ENCODE measurements at places on chromosomes 5 and 9. TPM values are rescaled to one million over a fixed set of nuclear protein-coding genes. Genes with fewer than 3 reads are reported as not detected.

DNA sequence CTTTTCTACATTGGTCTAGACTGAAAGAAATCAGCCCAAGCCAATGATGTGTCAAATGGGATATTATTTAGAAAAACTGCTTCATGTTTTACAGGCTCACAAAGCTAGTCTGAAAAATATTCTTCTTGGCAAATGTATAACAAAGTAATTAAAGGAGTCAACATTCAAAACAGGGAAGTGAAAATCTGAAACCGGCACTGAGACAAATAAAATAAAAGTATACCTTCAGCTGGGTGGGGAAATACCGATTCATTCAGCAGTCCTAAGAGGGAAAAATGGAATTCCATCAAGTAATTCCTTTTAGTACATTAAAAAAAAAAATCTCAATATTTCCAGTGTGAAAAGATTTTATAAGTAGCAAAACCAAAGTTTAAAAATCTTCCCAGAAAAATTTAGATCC is 259.6 kb upstream of the SLC24A2 start:
- no peak for DNase-seq

AGXT2 gene
- total RNA-seq = not detected

RAB3C gene
- total RNA-seq = 1.8 TPM

DNA sequence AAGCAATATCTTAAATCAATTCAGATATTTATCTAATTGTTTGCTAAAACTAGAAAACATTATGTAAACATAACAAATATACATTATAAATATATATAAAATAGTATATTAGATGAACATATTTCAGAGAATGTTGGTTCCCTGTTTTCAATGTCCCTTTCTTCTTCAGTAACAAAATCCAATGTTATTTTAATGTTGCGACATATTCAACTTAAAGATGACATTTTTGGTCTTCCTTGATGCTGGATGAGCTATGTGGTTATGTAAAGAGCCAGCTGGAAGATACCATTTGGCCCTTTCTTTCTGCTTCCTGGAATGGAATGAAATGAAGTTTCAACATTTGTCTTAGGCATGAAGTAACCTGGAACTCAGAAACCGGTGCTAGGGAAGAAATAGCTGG is 668.1 kb upstream of the CDH6 start:
- DNase-seq = no peak

- peak; percentile 92 for DNase-seq
Measured at GRCh38 chr9:124285903-124286291, 28.1 kb downstream of the NEK6 start.

AK8 gene
- 15.0 TPM for total RNA-seq

DNA sequence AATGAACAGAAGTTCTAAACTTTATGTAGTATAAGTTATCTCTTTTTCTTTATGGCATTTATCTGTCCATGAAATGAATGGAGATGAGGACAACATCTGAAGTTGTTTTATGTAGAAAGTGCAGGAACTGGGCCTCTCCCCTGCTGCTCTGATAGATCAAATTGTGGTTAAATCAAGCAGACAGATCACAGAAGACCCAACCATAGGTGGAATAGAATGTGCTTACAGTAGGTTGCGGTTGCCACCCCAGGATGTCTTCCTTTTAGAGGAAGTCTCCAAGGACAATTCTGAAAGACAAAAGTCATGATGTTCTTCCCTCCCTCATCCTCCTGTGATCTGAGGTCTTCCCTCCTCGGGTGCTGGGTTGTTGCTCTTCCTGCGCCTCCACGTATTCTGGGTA is 12.9 kb downstream of the RASGRF2 start:
- no peak for DNase-seq

NFIL3 gene
- 30.5 TPM for total RNA-seq

DNA sequence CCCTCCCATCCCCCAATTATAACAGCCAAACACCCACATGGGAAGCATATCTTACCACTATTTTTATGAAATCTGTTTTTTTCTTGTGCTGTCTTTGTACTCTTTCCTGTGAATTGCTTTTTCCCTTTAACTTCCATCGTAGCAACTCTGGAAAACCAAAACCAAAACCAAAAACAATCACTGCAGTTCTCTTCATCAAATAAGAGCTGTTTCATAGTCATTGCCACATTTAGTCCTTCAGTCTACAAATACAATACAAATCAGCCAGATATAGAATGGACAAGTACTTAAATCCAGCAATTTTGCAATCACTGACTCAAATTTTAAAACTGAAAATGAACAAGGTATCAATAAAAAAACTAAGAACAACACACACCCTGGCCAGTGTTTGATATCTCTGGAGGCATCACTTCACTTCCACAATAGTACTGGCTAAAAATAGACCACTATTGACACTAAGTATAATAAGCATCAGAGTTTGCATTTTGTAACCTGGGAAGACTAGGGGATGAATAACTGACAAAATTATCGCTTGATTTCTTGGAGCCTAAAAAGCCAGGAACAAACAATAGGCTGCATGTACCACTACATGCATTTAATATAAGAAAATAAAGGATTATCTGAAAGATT is 5.4 kb downstream of the PUM3 start:
- DNase-seq = no peak

NFIB gene
- total RNA-seq = 23.1 TPM

VLDLR gene
- total RNA-seq = 15.6 TPM

DNA sequence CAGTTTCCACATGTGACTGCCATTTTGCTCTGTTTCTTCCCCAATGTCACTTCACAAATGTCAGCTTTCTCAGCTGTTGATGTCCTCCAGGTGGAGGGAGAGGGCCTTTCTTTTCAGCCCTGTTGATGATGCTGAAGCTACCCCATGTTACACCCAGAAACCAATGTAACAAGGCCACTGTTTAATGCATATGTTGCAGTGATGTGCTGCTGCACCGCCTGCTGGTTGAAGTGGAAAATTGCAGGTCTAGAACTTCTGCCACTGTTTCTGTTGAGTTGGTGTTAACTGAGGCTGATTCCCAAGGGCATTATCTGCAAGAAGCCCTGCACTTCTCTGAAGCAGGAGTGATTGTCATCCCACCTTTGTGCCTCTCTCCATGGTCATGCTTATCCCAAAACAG is 428.4 kb downstream of the KDM4C start:
- DNase-seq = no peak

ANKRD18B gene
- total RNA-seq = 49.4 TPM

DNA sequence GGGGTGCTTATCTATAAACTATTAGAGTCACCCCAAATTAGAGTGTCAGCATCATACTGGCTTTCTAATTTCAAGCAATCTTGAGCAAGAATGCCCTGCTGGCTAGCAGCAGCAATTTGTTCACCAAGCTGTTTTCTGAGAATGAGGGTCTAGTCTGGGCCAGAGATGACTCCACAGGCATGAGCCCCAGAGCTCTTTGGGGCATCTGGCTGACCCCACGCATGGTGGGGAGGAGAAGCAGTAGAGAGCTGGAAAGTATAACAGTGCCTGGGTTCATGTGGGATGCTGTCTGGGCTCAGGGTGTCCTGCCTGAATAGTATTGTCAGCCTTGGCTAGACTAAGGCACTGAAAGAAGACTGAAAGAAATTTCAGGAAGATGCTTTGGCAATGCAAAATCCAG is 64.9 kb downstream of the C6 start:
- DNase-seq = no peak

GRCh38 chr5:131783357-131783756 is 13.5 kb downstream of the FNIP1 start:
- no peak for DNase-seq

PRRC1 gene
- total RNA-seq = 53.6 TPM

- no peak for DNase-seq
Measured at GRCh38 chr5:8829323-8830029, 716.4 kb downstream of the SEMA5A start.

- DNase-seq = no peak
Measured at GRCh38 chr5:131684051-131684450, 49.0 kb upstream of the RAPGEF6 start.

GRCh38 chr9:133788819-133789717 is 50.9 kb upstream of the SARDH start:
- no peak for DNase-seq

BTNL8 gene
- total RNA-seq = 13.1 TPM

DNA sequence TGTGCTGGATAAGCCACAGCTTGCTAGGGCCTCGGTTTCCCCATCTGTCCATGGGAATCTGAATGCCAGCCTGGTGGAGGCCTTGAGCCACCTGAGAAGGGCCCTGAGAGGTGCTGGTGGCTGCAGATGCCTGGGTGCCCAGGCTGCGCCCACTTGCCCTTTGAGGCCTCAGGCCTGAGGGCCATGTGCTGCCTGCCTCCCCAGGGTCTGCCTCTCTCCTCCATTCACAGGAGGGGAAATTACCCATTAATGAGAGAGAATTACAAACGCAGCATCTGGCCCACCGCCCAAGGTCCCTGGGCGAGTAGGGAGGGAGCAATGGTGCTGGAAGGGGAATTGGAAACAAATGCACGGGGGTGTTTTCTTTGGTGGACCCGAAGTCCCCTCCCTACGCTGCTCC is 59.6 kb downstream of the BARX1 start:
- DNase-seq = no peak

- no peak for DNase-seq
Measured at GRCh38 chr9:114149765-114150340, 5.5 kb upstream of the COL27A1 start.

DNA sequence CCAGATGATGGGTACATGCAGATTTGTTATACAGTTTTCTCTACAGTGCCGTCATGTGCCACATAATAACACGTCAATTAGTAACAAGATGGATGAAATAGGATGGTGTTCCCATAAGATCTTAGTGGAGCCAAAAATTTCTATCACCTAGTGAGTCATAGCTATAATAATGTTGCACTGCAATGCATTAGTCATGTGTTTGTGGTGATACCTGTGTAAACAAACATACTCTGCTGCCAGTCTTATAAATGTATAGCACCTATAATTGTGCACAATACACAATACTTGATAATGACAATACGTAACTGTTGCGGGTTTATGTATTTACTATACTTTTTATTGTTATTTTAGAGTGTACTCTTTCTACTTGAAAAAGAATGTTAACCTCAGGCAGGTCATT is 865.4 kb downstream of the MAT2B start:
- DNase-seq = no peak

NR4A3 gene
- total RNA-seq = 2.5 TPM

DNA sequence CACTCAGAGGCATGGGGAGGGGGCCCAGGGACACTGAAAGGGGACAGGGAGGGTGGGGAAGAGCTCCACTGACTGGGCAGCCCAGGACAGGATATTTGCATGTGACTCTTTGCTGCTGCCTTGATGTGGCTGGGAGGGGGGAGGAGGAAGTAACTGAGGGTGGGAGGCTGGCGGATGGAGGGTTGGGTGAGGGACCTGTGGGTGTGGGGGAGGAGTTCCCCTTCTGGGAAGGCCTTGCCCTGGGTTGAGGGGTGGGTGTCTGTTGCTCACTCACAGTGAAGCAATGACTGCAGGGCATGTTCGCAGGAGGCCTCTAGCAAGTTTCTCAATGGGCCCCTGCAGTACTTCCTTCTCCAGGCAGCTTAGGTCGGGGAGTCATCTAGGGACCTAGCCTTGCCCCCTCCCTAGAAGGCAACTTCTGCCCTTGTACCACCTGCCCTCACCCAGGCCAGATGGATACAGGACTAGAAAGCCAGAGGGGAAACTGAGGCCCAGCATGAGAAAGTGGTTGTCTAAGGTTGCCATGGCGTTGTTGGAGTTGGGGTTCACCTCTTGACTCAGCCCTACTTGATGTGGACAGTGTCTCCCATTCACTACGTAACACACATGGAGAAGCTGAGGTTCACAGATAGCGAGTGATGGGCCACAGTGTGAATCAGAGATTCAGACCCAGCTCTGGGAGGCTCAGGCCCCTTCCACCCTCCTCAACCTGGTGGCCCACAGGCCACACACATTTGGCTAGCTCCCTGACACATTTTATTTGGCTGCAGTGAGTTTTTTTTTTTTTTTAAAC is 3.0 kb downstream of the GRK6 start:
- DNase-seq = no peak

DNA sequence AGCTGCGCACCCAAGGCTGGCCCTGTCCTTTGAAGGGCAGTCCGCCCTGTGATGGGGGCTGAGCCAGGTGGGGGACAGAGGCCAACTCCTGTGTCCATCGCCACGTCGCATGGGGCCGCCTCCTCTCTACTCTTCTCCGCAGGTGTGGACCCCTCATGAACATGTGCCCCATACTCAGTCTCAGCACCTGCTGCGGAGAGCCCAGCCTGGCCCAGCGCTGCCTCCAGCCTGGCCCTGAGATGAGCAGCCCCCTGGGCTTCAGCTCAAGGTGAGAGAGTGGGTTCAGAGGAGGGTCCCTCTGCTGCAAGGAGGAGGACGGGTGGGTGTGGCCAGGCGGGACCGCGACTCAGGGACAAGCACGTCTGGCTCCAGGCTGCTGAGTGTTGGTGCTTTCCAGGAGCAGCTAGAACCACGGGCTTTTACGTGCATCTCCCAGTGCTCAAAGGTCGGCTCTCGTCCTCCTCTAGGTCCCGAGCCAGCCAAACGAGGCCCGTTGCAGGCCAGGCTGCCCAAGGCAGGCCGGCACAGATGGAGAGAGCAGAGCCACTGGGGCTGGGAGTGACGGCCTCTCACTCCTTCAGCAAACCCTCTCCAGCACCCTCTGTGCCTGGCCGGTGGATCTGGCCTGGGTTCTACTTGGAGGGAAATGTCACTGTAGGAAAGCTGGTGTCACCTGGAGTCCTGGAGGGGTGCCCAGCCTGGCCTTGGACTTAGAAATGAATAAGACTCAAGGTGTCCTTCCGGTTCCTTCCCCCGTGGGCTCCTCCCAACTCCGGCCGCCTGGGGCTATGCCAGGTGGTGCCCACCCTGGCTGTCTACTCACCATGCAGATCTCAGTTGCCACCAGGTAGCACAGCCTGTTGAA is 48.9 kb upstream of the RNF130 start:
- no peak for DNase-seq

- DNase-seq = no peak
Measured at GRCh38 chr9:34070606-34071324, 22.1 kb upstream of the UBAP2 start.

GRCh38 chr5:157562111-157562581 is 13.4 kb downstream of the ADAM19 start:
- no peak for DNase-seq

DNA sequence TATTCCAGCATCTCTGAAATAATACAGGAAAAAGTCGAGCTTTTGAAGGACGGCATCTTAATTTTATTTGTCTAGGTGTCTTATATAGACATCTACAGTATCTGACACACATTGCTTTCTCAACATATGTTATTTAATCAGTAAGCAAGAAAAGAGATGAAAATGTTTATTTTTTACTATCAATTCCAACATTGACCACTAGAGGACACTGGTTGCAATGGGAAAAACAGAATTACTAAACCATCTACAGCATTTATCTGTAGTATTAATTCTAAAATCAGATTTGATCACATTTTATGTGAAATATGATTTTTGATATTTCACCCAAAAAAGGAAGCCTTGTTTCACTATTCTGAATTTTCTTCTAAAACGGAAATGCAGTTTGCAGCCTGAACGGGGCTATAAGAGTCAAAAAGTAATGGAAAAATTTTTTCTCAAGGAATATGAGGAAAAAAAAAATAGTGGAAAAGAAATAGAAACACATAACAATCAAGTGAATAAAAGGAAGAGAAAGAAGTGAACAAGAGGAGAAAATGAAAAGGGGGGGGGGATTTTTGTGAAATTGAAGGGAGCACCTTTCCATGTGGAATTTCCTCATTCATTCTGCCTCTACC is 98.6 kb downstream of the OSTF1 start:
- no peak for DNase-seq

- no peak for DNase-seq
Measured at GRCh38 chr5:77156379-77156778, 54.1 kb upstream of the PDE8B start.

DPP7 gene
- 207 TPM for total RNA-seq

TAF11L5 gene
- not detected for total RNA-seq

GRCh38 chr9:80892703-80893102 is 796.6 kb downstream of the TLE1 start:
- no peak for DNase-seq
